ENCODE measurements at places on chromosomes 2 and 18.

GRCh38 chr2:3670376-3670775, 12.4 kb downstream of the ALLC start:
- no peak for DNase-seq

DNA sequence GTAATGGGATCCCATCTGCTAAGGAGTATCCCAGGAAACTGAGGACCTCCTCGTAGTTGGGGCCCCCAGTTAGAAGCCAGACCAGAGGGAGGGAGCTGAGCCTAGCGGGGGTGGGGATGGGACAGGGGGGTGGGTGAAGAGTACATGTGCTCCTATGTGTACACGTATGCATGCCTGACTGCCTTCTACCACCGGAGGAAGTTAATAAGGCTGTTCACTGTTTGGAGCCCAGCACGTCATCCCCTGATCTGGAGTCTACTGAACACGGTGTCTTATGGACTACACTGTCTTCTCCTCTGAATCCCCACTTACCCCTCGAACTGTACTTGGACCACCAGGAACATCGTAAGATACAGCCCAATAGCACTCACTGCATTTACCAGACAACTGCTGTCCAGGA, 68.5 kb downstream of the SFXN5 start:
- DNase-seq, result no peak

DNA sequence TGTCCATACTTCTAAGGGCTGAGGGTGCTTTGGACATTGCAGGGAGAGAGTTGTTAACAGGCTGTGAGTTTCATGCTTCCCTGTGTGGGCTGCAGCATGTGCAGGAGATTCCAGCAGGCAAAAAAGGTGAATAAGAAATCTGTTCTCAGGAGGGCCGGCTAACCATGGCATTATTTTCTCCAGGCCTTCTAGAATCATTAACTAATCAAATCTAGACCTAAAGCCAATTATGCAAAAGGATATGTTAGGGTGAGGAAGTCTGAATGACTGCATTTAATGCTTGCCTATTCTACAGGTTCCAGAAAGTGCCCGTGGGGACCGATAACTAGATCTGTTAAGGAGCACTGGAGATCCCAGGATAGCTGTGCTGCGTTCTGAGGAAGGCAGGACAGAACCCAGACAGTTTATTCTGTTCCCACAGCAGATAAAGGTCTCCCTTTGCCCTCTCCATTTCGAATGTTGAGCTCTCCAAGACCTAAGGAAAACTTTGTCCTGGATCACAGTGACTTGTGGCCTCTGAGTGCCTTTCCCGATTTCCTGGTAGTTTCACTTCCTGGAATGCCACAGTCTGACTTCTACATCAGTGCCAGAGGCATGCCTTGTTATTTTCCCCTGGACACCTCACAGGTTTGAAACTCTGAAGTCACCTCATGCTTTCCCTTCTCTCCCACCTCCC, 50.0 kb upstream of the ZFP36L2 start:
- no peak for DNase-seq

- DNase-seq, result no peak
Measured at GRCh38 chr18:55515214-55515613, 72.8 kb downstream of the TCF4 start.

DNA sequence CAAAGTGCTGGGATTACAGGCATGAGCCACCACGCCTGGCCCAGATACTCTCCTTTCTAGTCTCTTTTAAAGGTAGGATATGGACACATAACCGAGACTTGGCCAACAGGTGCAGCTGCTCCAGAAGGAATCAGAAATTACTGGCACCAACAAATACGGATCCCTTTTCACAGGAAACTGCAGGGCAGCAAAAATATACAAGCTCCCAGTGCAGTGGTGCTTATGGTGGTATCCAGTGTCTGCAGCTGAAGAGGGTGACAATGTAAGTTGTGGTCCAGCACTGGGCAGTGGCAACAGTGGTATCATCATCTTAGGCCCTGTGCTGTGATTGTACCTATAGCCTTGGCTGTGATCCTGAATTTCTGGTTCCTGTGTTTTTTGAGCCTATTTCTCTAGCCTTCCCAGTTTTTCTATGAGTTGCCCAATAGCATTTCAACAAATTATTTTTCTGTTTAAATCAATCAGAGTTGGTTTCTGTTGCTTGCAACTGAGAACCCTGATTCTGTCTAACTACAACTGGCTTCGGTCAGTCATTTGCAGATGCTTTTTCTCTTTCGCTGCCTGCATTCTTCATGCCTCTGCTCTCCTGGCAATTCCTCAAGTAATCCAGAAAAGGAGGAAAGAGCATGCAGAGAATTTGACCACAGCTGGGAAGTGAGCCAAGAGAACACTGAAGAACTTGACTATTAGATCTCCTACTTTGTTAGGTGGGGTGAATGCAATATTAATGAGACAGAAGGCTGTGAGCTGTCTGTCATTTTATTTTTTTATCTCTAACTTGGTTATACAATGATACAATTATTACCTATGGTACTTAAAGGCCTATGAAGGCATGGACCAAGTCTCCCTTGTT, 30.8 kb upstream of the EML4 start:
- no peak for DNase-seq

DNA sequence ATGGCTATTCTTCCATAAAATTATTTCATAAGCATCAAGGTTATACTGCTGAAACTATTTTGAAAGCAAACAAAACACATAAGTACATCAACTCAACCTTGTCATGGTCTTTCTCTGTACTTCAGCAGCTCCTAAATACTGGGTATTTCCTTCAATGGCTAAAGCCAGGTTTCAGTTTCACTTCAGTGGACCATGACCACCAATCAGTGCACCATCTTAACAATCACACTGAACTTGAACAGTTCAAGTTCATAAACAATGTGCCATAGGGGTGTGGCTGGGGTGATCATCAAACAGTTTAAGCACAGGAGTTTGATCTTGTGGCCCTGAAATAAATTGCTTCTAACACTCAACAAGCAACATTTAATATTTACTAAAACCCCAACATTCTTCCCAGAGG, 124.1 kb upstream of the FIGN start:
- no peak for DNase-seq

DNA sequence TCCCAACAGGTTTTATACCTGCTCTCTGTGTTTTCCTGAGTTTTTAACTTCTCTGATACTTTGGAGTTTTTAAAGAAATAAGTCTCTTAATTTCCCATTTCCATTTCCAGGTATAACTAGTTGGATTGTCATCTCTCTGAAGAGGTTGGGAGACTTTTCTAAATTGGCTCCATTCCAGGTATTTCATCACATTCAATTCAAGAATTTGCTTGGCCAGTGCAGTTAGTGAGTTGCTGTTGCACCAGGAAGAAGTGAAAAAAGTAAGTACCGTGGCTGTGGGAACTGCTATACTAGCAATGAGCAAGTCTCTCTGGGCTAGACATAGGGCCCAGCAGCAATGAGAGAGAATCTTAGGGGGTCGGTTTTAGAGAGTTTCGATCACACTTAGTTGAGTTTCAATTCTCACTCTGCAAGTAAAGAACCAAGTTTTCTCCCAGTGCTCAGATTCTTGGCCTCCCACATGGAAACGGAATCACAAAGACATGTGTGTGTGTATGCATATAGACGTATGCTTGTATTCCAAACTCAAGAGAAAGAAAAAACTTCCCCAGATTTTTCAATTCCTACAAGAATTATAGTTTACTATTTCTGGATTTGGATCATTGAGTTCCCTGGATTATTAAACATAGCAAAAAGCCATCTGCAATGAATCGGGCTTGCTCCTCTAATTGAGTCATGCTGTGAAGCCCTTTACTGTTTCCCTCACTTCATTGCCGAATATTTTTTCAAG, 894.4 kb downstream of the BCL11A start:
- no peak for DNase-seq

DNA sequence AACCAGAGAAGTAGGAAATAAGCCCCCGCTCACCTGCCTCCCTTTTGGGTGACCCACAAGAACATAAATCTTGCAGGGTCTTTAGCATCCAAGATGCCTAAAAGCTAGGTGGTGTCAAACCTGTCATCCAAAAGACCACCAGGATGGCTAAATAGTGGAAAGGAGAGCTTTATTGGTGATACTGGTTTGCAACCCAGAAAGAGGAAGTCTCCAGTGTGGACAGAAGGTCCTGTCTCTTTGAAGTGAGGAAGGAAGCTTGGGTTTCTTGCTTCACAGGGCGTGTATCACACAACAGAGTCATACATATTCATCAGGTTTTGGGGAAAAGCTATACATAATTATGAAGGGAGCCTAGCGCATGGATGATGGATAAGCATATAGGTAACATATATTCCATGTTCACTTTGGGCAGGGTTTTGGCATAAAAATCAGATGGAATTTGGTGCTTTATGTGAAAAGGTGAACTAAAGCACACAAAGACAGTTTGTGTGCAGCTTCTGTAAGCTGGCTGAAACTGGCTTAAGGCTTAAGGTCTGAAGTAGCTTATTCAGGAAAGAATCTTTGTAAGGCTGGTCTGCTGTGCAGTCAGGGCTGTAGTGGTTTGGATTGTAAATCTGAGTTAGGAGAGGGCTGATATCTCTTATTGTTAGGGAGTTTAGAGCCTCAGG, 102.2 kb upstream of the MSH2 start:
- no peak for DNase-seq

DNA sequence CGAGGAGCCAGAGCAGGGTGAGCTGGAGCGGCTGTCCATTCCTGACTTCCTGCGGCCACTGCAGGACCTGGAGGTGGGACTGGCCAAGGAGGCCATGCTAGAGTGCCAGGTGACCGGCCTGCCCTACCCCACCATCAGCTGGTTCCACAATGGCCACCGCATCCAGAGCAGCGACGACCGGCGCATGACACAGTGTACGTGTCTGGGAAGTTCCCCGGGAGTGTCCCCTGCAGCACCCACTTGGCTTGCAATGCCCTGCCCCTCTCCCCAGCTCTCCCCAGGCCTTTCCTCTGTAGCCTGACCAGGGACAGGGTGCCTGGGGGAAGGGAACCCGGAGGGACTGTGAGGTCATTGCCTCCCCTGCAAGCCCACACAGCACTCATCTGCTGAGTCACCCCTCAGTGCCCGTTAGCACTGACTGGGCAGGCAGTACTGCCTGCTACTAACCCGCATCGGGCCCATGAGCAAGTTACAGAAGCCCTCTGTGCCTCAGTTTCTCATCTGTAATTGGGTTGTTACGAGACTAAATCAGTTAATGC, 29.4 kb upstream of the GMPPA start:
- DNase-seq, result no peak

- DNase-seq, result no peak
Measured at GRCh38 chr2:4995466-4995865, 696.7 kb upstream of the SOX11 start.

DNA sequence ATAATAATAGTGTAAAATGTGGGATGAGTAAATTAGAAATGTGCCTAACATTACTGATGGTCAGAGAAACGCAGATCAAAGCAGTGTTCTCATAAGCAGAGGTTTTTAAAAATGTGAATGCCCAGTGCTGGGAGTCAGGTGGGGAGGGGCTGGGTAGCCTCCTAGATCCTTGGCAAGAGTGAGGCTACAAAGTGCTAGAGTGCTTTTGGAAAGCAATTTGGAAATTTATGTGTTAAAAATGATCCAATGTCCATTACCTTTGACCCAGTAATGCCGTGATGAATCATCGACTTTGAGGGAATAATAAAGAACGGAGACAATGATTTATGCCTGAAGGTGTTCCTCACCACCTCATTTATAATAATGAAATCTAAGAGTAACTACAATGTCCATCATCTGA, 44.9 kb upstream of the TWIST2 start:
- no peak for DNase-seq

DNA sequence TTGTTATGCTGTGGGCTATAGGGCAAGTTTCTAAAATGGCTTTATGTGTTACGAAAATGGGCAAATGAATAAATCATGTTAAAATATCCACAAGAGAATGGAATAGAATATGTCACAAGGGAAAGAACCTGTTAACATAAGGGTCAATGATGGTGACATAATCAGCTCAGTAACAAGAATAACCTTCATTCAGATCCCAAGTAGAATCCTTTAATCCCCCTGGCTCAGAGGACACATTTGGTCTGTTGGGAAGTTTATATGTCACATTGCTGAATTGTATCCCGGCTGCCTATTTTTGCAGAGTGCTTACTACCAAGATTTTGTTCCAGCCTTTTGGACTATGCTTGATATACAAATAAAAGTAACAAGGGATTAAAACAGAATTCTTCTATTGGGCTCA, 13.1 kb upstream of the LGALSL start:
- DNase-seq, result no peak

DNA sequence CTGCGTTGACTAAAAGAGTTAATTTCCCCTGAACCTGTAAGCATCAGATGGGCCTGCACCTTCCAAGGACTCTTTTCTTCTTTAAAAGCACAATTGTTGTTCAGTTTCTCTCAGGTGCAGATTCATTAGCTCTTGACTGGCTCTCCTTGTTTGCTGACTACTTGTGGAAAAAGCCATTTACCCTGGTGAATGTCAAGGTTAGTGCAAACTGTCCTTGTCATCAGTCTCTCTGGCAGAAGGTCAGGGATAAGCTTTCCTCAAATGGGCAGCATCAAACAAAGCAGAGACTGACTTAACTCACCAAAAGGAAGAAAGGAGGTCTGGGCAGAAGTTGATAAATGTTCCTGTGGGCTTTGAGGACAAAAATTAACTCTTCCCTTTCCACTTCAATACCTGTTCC, 922.7 kb downstream of the BCL11A start:
- DNase-seq, result no peak

- no peak for DNase-seq
Measured at GRCh38 chr18:76251691-76252090, 243.4 kb downstream of the ZNF516 start.

DNA sequence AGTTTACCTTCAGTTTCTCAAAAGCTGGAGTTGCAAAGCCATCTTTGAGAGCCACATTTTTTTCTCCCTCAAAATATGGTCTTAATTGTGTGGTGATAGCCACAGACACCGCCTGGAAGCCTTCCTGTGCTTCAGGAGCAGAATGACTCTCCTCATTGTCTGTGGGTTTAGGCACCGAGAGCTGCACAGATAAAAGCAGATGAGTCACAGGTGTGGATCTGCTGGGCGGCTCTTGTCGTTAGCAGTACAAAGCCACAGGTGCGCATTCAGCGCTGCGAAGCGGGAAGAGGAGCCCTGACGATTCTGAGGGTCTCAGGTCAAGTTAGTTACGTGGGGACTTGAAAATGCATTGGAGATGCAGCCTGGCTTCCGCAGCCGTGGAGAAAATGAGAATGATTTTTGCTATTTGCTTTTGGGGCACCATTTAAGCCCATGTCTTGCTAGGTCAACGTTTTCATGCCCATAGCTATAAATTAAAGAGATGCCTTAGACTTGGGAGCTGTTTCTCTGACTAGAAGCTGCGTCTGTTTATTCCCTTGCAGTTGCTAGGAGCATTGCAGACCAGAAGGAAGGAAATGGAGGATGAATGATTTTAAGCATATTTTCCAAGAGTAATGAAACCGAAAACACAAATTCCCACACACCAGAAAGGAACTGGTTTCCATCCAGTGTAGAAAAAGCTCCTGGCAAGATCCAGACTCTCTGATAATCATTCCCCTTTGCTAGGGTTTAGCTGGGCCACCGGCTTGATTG, 51.5 kb downstream of the KLHL29 start:
- no peak for DNase-seq

GRCh38 chr2:160300203-160300602, 100.1 kb upstream of the ITGB6 start:
- DNase-seq, result no peak
